ENCODE measurements at places on chromosomes 6 and 20.

GRCh38 chr6:13877051-13877450 is 47.7 kb upstream of the RNF182 start:
- no peak for DNase-seq

DNA sequence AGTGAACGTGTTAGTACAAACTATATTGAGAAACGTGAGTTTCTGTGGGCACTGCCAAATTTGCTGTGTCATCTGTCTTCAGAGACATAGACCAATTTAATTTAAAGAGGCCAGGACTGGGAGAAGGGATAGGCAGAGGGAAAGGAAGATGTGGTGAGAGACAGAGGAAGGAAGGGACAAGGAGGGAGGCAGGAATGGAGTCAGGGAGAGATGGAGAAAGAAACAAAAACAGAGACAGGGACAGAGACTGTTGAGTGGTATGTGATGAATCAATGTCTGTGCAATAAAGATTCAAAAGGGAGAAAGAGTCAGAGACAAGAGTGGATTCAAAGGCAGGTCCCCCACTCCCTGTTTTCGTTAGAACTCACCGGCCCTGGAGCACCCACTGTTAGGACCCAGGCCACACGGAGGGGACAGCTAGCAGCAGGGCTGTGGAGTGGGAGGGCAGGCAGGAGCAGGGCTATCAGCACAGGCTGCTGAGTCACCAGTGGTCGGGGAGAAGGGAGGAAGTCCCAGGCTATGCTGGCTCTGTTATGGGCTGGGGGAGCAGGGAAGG is 51.6 kb upstream of the CHD6 start:
- DNase-seq: no peak

GRCh38 chr6:153135681-153136080 is 4.6 kb upstream of the RGS17 start:
- DNase-seq: no peak

- DNase-seq: no peak
Observed at GRCh38 chr6:43147691-43148477, 23.2 kb upstream of the SRF start.

DNA sequence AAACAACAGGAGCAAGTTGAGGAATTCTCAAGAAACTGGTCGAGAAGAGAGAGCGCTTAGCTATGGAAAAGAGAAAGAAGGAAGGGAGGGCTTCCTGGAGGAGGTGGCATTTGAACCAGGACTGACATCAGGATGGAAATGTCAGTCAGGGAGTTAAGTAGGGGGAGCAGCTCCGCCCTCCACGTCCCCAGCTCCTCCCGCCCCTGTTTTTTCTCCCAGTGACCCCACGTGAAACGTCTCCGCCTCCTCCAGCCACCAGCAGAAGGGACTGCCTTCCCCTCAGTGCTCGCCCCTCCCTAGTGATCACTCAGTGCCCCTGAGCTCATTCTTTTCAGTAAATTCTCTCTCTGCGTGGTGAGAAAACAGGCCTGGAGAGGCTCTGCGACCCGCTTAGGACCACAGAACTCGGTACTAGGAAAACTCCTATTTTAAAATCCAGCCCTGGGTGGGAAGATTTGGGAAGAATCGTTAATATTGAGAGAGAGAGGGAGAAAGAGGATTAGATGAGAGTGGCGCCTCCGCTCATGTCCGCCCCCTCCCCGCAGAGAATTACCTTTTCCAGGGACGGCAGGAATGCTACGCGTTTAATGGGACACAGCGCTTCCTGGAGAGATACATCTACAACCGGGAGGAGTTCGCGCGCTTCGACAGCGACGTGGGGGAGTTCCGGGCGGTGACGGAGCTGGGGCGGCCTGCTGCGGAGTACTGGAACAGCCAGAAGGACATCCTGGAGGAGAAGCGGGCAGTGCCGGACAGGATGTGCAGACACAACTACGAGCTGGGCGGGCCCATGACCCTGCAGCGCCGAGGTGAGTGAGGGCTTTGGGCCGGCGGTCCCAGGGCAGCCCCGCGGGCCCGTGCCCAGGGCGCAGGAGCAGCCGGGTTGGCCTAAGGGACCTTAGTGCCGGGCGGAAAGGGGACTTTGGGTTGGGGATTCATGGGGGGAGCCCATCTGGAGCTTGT is 4.6 kb downstream of the HLA-DPB1 start:
- no peak for DNase-seq
